ENCODE measurements at places on chromosomes 1 and 21. TPM values are rescaled to one million over a fixed set of nuclear protein-coding genes. Genes with fewer than 3 reads are reported as not detected.
A peak's percentile ranks its signal among the peaks of the same experiment; 100 is the strongest.

- DNase-seq: no peak
Observed at GRCh38 chr1:174075245-174075692, 53.1 kb upstream of the RC3H1 start.

PEA15 gene
- polyA plus RNA-seq: 871 TPM

DNA sequence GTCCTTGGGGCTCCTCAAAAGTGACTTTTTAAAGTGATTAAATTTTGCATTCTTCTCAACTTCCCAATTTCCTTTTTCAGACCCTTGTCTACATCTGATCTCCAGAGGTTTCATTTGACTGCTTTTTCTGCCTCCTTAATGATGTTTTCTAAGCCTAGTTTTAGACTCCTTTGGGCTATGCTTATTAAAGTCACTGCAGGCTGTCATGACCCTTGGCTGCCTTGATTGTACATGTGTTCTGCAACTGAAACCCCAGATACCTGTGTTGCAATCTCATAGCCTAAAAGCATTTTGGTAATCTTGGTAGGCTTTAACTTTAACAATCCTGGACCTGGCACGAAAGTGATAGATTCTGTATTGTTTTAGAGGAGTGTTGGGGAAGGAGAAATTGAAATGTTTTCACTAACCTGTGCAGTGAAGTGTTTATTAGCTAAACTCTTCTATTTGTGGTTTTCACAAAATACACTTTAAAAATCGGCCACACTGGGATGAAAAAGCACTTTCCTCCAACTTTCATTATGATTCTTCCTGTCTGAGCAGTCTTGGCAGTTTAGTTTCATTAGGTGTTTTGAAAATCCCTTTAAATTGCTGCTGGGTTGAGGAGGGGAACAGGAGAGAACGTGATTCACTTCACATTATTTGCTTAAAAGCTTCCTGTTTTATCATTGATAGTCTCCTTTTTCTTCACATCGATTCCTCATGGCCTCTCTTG lies 4.9 kb downstream of the MACO1 start:
- DNase-seq: no peak

FAM72B gene
- polyA plus RNA-seq: 1.0 TPM

UBE2U gene
- polyA plus RNA-seq: not detected

DMBX1 gene
- not detected for polyA plus RNA-seq

KLF17 gene
- polyA plus RNA-seq: 0.20 TPM

DNA sequence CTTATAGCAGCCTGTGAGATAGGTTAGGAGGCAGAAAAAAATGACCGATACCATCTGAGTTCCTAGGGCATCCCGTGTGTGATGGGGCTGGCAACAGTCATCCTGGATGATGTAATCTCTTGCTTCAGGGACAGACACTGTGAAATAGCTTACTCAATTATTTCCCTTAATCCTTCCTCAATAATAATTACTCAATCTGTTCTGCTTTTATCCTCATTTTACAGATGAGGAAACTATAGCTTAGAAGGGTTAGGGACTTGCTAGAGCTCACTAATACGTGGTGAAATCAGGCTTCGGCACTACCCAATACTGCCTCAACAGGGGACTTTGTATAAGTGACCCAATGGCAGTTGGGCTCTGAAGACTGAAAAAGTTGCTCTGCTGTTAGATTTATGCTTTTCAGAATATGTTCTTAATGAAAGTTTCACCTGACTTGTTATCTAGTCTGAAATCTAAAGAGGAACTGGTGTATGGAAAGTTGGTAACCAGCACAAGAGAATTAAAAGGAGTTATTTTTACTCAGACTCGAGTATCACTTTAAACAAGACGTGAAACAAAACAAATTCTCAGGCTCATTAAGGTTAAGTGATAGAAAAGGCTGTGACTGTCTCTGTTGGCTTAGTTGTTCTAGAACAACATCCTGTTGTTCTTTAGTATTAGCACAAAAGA lies 14.4 kb downstream of the CD55 start:
- DNase-seq: peak; percentile 22

DNA sequence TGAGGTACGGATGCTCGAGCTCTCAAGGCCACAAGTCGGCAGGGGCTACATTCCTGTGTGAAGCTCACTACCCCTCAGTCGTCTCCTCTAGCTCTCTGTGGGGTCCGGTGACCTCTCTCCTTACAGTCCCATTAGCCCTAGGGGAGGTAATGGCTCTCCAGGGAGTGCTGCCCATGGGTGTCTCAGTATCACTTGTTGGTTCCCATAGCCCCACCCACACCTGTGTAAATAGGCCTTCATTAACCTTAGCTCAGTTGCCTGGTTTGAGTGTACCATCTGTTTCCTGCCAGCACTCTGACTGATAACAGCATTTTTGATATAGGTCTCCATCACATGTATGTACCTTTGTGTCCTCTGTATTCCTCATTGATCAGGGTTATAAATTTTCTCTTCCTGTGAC lies 133.2 kb upstream of the KCNJ15 start:
- no peak for DNase-seq

DNA sequence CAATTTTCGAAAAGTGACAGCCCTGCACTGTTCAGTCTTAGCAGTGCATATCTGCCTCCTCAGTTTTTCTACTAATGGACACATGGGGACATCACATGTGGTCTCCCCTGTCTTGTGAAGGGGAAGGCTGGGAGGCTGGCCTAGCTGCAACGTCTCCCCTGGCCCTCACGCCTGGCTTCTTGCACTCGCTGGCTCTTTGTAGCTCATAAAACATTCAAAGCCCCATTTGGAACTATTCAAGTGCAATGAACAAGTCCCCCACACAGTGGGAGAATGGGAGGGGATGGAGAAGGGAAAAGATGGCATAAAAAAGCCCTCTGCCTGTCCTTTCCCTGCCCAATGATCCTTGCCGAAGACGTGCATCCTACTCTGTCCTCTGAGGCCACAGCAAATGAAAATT lies 73.6 kb downstream of the PGBD5 start:
- DNase-seq: no peak

- DNase-seq: no peak
Observed at GRCh38 chr1:41213341-41213740, 28.8 kb downstream of the SCMH1 start.

- no peak for DNase-seq
Observed at GRCh38 chr1:47232187-47232874, at the start of gene TAL1. Gene TAL1, minus strand, starts transcription at chr1:47232225. Its CDS starts 6,337 bp downstream, at chr1:47225888.

- no peak for DNase-seq
Observed at GRCh38 chr1:153428073-153428638, 11.8 kb downstream of the S100A7A start.

SH3BGR gene
- polyA plus RNA-seq: 1.8 TPM

- DNase-seq: peak; percentile 68
Observed at GRCh38 chr1:192809307-192810252, 741 bp downstream of the RGS2 start.

- DNase-seq: peak; percentile 56
Observed at GRCh38 chr1:236502579-236502971, 21.2 kb upstream of the LGALS8 start.

CNR2 gene
- polyA plus RNA-seq: not detected

GBP4 gene
- 0.40 TPM for polyA plus RNA-seq

IGFN1 gene
- polyA plus RNA-seq: 0.01 TPM

DNA sequence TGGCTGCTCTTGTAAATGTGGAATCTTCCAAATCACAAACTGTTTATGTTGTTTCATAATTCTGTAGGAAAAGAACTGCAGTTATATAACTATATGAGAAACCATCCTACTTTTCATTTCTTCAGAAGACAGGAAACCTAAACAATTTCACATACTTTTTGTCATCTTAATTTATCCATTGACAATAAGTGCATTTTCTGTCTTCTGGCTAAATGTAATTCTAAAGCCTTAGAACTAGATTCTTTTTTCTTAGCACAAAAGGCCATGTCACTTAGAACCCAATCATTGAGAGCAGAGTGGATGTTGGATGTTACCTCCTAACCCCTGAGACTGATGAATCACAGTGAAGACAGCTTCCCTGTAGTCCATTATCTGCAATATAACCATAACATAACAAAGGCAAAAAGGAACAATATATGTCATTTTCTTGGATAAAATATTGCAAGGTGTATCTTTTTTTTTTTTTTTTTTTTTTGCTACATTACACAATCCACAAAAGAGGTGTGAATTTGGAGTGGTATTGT lies 410.2 kb upstream of the PRMT6 start:
- DNase-seq: no peak

GPR37L1 gene
- not detected for polyA plus RNA-seq

GRCh38 chr1:108830119-108831008 lies 26.5 kb downstream of the AKNAD1 start:
- DNase-seq: peak; percentile 97

GRCh38 chr1:6118415-6118814 lies 61.7 kb downstream of the CHD5 start:
- peak; percentile 5 for DNase-seq

DNA sequence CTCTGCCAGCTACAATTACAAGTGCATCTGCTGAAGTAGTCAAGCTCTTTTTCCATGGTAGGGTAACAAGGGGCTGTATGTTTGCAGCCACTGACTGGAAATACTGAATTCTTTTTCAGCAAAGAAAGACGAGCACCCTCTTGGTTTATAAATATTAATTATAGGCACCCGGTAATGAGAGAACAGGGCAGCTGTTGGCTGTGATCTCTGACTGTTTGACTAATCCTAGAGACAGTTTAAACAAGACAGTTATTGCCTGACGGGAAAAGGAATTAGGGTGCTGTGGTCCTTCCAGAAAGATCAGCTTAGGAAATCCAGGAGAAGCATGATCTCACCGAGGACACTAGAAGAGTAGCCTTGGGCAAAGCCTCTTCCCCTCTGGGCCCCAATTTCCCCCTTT lies 183.7 kb upstream of the ZC3H12A start:
- no peak for DNase-seq

- DNase-seq: no peak
Observed at GRCh38 chr1:204445860-204446412, 34.3 kb upstream of the PPP1R15B start.

OVAAL gene
- not detected for polyA plus RNA-seq

Measured in fibroblast of lung (primary cell).